ENCODE measurements at places on chromosomes 1 and 21.

DNA sequence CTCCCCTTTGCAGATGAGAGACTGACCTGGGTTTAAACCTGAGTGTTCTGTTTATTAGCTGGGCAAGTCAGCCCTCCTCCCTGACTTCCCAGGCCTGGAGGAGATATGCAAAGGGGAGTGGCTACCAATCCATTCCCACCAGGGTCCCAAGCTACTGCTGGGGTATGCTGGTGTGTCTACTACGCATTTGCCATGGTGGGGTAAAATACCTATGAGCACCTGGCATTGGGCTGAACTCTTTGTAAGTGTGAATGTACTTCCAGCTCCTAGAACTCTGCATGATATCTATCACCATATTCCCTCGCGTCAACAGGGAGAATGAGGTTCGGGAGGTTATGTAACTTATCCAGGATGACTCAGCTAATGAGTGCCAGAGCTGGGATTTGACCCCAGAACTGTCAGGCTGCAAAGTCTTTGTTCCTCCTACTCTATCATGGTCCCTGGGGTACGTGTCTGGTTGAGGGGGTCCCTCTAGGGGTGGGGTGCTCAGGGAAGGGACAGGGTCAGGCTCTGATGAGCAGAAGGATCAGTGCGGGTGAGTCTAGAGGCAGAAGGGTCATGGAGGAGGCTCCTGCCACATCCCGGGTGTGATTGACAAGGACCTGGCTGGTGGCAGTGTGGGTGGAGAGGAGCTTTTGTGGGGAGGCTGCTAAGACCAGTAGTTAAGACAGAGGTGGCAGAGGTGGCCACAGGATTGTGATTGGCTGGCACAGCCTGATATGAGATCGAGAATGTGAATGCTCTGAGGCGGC lies 16.7 kb downstream of the AMPD2 start:
- no peak for DNase-seq

DNA sequence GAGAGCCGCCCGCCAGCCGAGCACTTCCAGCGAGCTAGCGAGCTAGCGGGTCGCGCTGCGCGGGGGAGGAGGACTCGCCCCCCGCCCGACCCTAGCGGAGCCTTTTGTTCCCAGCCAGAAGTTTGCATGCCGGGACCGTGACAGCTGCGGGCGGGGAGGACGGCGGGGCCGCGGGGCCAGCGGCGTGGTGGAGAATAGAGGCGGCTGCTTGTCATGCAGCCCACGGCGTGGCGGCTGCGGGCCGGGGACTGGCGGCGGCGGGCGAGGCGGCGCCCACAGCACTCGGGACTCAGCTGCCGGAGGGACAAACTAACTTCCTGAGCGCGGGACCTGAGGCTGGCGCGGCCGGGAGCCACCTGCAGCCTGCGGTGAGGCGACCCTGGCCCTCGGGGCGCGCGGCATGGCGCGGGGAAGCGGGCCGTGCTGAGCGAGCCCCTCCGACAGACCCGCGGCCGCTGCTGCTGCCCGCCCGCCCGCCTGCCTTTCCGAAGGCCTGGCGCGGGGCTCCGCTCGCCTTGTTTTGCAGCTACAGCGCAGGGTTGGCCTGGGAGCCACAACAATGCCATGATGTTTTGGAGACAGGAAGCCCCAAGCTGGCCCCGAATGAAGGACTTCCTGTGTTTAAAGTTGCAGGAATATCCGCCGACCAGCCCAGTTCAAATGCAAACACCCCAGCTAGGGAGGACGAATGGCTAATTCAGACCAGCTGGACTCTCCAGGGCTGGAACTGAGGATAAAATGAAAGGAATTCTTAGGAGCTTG lies 82.2 kb upstream of the BMP8A start:
- DNase-seq = peak; percentile 91

DNA sequence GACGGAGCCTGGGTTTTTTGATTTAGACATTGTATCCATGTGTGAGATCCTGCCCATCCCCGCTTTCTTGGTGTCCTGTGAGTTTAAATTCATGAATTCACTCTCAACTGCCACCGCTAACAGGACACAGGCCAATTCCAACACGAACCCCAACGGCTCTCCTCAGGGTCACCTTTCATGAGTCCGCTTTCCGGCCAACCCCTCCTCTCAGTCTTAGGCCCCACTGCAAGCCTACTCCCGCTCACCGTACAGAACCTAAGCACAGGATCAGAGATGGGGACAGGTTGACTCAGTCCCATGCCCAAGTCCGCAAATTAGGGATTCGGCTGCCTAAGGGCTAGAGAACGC lies 238 bp upstream of the SCP2 start:
- no peak for DNase-seq

DNA sequence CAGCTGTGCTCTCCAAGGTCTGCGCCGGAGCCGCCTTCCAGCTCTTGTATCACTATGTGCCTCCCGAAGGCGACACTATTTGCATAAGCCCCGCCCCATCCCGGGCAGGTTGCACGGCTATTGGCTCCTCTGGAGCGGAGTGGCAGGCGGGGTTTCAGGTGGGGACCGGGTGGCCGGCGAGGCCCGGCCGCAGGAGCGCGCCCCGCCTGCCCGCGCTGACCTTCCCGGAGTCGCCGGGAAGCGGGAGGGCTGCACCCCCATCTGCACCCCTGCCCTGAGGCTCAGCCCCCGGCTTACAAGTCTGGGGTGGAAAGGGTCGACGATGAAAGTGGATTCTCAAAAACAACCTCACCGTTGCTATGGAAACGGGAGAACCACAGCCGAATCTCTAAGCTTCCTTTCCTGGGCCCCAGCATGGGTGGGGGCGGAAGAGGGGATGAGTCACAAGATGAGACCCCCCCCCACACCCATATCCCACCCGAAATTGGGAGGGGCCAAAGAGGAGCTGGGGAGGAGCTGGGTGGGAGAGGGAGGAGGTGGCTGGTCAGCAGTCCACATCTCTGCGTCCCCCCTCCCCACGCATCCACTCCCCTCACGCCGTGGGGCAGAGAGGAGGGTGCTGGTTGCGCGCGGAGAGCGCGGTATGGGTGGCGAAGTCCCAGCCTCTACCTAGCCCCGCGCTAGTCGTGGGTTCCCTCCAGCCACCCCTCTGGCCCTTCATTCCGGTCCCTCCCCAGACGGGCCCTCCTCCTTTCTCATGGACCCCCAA lies at the start of gene HPCAL4:
Gene HPCAL4, minus strand, starts transcription at position 51 of the 769 bp plus-strand sequence. CDS start 6,830 bp downstream, outside the sequence.
- peak; percentile 68 for DNase-seq

DNA sequence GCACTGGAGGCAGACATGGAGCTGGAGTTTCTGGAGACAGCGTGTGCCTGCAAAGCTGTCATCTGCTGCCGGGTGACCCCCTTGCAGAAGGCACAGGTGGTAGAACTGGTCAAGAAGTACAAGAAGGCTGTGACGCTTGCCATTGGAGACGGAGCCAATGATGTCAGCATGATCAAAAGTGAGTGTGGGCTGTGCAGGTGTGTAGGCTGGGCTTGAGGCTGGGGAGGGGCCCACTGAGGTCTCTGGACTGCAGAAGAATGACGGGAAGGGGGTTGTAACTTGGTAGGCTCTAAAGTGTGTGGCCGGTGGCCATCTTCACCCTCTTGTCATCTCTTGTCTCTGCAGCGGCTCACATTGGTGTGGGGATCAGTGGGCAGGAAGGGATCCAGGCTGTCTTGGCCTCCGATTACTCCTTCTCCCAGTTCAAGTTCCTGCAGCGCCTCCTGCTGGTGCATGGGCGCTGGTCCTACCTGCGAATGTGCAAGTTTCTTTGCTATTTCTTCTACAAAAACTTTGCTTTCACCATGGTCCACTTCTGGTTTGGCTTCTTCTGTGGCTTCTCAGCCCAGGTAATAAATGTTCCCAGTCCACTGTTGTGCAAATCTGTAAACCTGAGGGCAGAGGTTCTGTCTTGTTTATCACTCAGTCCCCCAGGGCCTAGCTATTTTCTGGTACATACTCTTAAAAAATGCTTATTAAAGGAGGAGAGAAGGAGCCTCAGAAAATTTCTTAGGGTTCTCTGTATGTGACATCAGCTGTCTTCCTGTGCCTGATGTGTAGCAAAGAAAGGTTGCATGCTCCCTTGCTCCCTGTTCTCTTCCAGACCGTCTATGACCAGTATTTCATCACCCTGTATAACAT lies 19.9 kb downstream of the ATP8B2 start:
- peak; percentile 72 for DNase-seq

DNA sequence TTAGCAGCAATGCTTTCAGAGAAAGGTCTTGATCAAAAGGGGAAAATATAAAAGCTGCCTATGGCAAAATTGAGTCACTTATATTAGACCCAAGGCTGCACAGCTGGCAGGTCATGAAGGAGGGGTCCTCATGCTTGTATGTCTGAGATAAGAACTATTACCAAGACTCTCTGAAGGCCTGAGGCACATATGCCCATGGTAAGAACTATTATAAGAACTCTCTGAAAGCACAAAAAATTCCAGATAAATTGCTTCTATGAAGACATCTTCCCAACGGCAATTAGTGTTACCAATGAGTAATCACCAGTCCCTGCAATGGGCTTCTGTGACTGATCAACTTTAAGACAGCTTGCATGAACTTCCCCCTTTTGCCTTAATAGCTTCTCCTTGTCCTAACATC lies 42.8 kb upstream of the LRIF1 start:
- no peak for DNase-seq

GRCh38 chr1:11719313-11720032 lies 16.5 kb upstream of the AGTRAP start:
- peak; percentile 84 for DNase-seq

- peak; percentile 82 for DNase-seq
Measured at GRCh38 chr1:101136739-101137138, 100.1 kb upstream of the S1PR1 start.
